H1 (cell line): ENCODE measurements at places on chromosomes 3 and 15.

GRCh38 chr3:15151166-15151565 is 52.2 kb upstream of the RBSN start:
- DNase-seq = no peak
- H3K27me3 ChIP-seq = no peaks in the 10 kb centered on the region; the same call in 1 of the 2 replicates

DNA sequence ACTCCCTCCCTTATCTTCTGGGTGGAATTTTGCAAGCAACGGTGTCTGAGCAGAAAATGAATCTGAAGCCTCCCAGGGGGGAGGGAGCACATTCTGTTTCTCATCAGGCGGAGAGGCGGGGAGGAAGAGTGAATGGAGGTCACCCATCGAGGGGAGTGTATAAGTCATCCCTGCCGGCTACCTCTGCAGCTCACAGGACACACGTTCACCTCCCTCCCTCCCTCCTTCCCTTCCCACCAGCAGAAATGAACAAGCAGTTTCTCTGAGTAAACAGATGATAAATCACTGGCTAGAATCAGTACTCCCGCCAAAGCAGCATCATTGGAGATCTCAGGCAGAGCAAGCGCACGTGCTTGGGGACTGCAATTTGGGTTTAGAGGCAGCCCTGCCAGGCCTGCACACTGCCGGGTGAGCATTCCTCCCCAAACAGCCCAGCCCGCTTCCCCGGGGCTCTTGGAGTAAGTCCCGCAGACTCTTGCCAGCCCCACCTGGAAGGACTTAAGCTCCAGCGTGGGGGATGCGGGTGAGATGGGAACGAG is 38.3 kb downstream of the CPN2 start:
- no peak overlapping the region for H3K4me3 ChIP-seq
- no peaks in the 10 kb centered on the region for H3K36me3 ChIP-seq
- H3K27ac ChIP-seq = no peak overlapping the region

GRCh38 chr15:57234156-57234555 is 142.1 kb upstream of the CGNL1 start:
- DNase-seq = no peak
- H3K4me3 ChIP-seq = no peak overlapping the region
- H3K4me1 ChIP-seq = no peaks in the 10 kb centered on the region; the same call in 1 of the 2 replicates
- H3K36me3 ChIP-seq = peaks cover 24% of the 10 kb centered on the region
- no peak overlapping the region for H3K27ac ChIP-seq
- no peaks in the 10 kb centered on the region for H3K27me3 ChIP-seq

DNA sequence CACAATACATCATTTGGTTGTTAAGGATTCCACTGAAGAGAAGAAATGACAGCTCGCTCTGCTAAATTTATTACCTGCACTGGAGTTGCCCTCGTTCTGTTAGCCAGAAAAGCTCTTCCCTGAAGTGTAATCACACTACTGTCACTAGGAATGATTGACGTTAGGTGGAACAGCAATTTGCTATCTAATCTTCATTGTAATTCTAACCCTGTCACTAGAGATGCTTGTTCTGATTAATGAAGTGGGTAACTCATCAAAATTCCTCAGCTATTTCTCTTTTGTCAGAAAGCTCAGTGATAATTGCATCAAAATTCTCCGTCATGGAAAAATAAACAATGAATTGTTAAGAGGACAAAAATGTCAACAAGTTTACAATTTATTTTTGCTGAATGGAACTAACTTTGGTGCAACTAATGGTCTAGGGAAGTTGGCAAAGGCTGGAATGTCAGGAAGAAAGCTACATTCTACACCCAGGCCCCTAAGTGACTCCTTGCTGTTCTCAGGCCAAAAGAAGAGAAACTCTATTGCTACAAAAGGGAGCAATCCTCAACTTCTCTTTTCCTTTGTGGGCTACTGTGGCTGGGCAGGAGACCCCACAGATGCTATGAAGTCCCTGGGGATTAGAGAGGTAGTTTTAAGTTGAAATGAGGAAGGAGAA is 34.1 kb downstream of the CCDC191 start:
- no peaks in the 10 kb centered on the region for H3K27me3 ChIP-seq
- no peak for DNase-seq
- no peak overlapping the region for H3K4me3 ChIP-seq
- H3K27ac ChIP-seq = no peak overlapping the region

GRCh38 chr15:52164631-52165265 is 26.4 kb downstream of the GNB5 start:
- DNase-seq = peak; percentile 19
- H3K27ac ChIP-seq = no peak overlapping the region
- no peaks in the 10 kb centered on the region; the same call in 1 of the 2 replicates for H3K4me1 ChIP-seq
- H3K4me3 ChIP-seq = no peak overlapping the region
- H3K27me3 ChIP-seq = no peaks in the 10 kb centered on the region

DNA sequence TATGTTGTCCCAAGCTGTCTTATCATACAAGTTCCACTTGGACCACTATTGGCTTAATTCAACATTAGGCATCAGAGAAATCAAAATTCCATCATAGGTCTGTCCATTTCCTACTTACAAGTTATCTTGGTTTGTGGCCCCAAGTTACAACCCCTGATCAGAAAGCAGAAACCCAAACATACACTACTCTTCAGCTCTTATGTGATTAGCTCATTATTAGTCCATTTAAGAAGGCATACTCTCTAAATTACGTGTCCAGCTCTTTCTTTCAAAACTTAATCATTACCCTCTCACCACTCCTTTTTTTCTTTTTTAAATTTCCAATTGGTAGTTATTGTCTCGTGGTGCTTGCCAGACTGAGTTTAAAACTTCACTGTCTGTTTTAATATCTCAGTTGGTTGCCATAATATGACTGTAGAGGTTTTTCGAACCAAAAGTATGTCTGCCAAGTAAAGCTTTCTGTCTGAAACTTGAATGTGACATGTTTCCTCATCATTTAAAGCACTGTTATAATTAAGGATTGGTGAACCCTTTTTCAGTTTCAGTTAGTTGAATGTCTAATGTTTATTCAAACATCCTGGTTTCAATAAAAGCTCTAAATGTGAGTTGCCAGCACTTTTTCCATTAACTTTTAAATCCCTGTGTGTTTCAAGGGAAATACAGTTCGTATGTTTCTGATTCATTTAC is 150.3 kb downstream of the SAMMSON start:
- DNase-seq = no peak
- no peaks in the 10 kb centered on the region for H3K36me3 ChIP-seq
- H3K4me1 ChIP-seq = no peaks in the 10 kb centered on the region
- H3K4me3 ChIP-seq = no peak overlapping the region
- no peak overlapping the region for H3K27ac ChIP-seq
- no peaks in the 10 kb centered on the region for H3K27me3 ChIP-seq

DNA sequence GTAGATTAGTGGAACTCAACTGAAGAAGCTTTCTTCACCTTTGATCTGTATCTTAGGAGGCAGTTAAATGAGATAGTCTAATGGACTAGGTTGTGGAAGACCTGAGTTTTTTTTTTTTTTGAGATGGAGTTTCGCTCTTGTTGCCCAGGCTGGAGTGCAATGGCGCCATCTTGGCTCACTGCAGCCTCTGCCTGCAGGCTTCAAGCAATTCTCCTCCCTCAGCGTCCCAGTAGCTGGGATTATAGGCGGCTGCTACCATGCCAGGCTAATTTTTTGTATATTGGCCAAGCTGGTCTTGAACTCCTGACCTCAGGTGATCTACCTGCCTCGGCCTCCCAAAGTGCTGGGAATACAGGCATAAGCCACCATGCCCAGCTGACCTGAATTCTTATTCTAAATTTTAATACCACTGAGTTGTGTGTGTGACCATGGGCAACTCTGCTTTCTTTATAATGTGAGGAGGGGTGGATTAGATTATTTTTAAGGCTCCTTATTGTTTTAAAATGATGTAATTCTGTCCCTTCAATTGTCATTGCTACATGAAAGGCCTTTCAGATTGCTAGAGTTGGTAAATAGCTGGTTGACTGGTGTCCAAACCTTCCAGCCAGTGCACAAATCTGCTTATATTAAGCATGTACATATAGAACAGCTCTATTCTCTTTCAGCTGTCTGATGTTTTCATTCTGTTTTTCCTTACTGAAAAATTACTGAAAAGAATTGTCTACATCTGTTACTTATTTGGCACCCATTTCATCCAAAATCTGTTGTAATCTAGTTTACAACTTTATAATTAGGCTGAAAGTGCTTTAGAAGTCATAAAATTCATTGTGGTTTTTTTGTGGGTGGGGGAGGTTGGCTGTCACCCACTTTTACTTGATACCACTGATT is 2.3 kb downstream of the LNP1 start:
- H3K27ac ChIP-seq = no peak overlapping the region
- H3K4me3 ChIP-seq = peak overlapping the region; percentile 96
- peaks cover 3% of the 10 kb centered on the region; the same call in 1 of the 2 replicates for H3K4me1 ChIP-seq
- no peak for DNase-seq
- no peaks in the 10 kb centered on the region for H3K27me3 ChIP-seq

GRCh38 chr3:53324105-53324504 is 23.2 kb downstream of the DCP1A start:
- no peaks in the 10 kb centered on the region for H3K27me3 ChIP-seq
- H3K36me3 ChIP-seq = peaks cover 23% of the 10 kb centered on the region
- H3K4me1 ChIP-seq = no peaks in the 10 kb centered on the region
- H3K27ac ChIP-seq = no peak overlapping the region
- no peak for DNase-seq

- H3K4me3 ChIP-seq = no peak overlapping the region
- no peak overlapping the region for H3K27ac ChIP-seq
- DNase-seq = no peak
- H3K27me3 ChIP-seq = no peaks in the 10 kb centered on the region
Observed at GRCh38 chr3:7749931-7750695, 751.5 kb upstream of the LMCD1 start.

DNA sequence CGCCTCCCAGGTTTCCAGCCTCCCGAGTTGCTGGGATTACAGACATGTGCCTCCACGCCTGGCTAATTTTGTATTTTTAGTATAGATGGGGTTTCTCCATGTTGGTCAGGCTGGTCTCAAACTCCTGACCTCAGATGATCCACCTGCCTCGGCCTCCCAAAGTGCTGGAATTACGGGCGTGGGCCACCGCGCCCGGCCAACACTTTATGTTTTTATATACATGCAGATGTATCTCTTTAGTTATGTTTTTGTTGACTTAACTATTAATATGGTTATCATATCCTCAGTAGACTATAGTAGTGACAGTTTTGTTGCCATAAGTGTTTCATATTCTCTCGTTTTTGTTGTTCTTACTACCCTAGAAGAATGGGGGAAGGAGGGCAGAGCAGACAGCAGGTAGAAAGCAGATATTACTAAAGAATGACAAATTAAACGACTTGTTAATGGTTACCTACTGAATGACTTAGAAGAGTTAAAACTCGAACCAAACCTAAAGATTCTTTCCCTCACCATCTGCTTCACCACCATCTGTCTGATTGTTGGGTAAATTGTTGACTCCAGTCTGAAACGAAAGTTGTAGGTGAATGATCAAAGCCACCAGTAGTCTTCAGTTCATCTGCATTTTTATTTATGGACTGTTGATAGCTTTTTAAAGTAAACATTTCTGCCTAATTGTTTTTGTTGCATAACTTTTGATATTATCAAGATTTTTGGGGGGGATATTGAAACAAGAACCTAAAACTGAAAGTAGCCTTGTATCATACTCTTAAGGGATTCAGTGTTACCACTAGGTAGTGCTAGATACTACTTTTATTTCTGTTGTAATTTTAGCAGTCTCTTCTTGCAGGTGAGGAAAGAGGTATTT is 89.3 kb downstream of the RASA2 start:
- no peak overlapping the region for H3K4me3 ChIP-seq
- peaks cover 9% of the 10 kb centered on the region; the same call in 1 of the 2 replicates for H3K36me3 ChIP-seq
- H3K27ac ChIP-seq = no peak overlapping the region
- H3K27me3 ChIP-seq = no peaks in the 10 kb centered on the region

DNA sequence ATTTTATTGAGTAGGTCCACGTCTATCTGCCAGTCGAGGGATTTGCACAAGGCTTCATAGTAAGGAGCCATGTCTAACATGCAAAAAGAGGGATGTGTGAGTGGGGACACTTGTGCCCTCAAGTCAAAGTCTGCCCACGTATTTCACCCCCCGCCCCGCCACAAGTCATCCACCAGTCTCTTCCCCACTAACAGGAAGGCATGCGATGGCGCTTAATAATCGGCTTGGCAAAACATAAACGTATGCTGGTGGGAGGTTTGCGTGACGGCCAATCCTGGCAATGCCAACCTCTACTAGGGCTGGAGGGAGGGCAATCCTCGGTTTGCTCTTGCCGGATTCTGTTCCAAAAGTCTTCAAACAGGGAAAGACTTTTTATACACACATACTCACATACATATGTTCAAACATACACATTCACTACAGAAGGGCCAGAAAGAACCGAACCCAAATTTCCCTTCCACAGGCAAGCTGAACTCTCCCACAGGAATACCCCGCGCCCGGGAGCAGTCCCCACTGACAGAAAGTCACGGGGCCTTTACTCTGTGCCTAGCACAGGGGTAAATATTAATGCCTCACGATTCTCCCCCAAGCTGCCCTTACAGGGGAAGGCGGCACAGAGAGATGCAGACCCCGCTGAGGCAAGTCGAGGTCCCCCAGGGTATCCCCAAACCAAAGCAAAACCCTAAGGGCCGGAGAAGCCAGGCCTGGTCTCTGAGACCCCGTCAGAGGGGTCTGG is 675 bp downstream of the PSMD6 start:
- peak overlapping the region; percentile 97 for H3K4me3 ChIP-seq
- H3K36me3 ChIP-seq = peaks cover 20% of the 10 kb centered on the region
- H3K27ac ChIP-seq = peak overlapping the region; percentile 81
- DNase-seq = no peak
- H3K27me3 ChIP-seq = no peaks in the 10 kb centered on the region
- peaks cover 4% of the 10 kb centered on the region for H3K4me1 ChIP-seq

GRCh38 chr15:43927203-43927602 is 100.4 kb downstream of the WDR76 start:
- DNase-seq = no peak
- no peak overlapping the region; the same call in 1 of the 2 replicates for H3K27ac ChIP-seq
- H3K4me3 ChIP-seq = no peak overlapping the region
- H3K27me3 ChIP-seq = no peaks in the 10 kb centered on the region

DNA sequence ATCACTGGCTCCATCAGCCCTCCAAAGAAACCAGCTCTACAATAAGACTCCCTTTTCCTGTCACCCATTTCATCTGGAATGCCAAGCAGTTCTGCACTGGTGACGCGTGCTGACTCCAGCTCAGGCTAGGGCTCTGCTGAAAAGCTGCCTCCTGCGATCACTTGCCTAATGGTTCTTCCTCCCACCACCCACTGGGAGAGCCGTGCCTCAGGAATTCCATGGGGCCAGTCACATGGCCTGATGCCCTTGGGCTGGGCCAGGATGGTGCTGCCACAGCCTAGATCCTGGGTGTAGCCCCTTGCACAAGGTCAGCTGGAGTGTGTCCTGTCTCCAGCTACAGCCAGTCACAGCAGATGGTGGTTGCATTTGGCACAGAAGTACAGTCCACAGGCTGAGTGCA is 98.9 kb downstream of the DNAJB8 start:
- peaks cover 4% of the 10 kb centered on the region for H3K4me1 ChIP-seq
- H3K27ac ChIP-seq = no peak overlapping the region
- no peak overlapping the region for H3K4me3 ChIP-seq
- DNase-seq = no peak
- no peaks in the 10 kb centered on the region for H3K36me3 ChIP-seq
- no peaks in the 10 kb centered on the region for H3K27me3 ChIP-seq

- H3K27me3 ChIP-seq = no peaks in the 10 kb centered on the region
- no peak overlapping the region for H3K4me3 ChIP-seq
- H3K4me1 ChIP-seq = peaks cover 27% of the 10 kb centered on the region
- DNase-seq = no peak
Observed at GRCh38 chr15:65409036-65409631, 13.6 kb downstream of the IGDCC4 start.

GRCh38 chr3:122975924-122976293 is 51.7 kb downstream of the SEMA5B start:
- no peak for DNase-seq
- H3K4me3 ChIP-seq = no peak overlapping the region
- H3K4me1 ChIP-seq = peaks cover 48% of the 10 kb centered on the region
- no peak overlapping the region for H3K27ac ChIP-seq
- no peaks in the 10 kb centered on the region for H3K27me3 ChIP-seq

GRCh38 chr15:68559345-68560310 is 19.2 kb upstream of the CORO2B start:
- peak; percentile 95 for DNase-seq
- H3K4me1 ChIP-seq = peaks cover 22% of the 10 kb centered on the region
- no peaks in the 10 kb centered on the region for H3K36me3 ChIP-seq
